ENCODE measurements at places on chromosomes 1 and 21.

GRCh38 chr21:28112511-28112910 is 880.2 kb downstream of the LTN1 start:
- H3K27ac ChIP-seq = no peak overlapping the region
- no peaks in the 10 kb centered on the region for H3K36me3 ChIP-seq
- no peaks in the 10 kb centered on the region for H3K27me3 ChIP-seq

DNA sequence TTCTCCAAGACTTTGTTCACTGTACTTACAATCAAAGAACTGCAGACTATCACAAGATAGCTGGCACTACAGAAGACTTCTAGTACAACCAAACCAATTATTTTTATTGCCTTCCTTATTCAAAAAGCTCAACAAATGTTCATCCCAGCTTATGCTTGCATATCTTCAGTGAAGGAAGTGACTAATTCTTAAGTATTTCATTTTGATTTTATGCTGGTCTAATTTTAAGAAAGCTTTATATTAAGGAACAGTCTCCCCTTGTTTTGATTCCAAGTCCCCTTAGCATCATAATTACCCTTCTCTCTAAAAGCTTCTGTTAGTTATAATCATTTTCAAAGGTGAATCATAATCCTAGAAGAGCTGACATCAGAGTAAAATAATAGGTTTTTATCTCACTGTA is 132.9 kb downstream of the LRRIQ3 start:
- H3K27me3 ChIP-seq = no peaks in the 10 kb centered on the region
- DNase-seq = no peak
- H3K4me3 ChIP-seq = no peak overlapping the region
- no peak overlapping the region for H3K27ac ChIP-seq
- H3K36me3 ChIP-seq = no peaks in the 10 kb centered on the region

DNA sequence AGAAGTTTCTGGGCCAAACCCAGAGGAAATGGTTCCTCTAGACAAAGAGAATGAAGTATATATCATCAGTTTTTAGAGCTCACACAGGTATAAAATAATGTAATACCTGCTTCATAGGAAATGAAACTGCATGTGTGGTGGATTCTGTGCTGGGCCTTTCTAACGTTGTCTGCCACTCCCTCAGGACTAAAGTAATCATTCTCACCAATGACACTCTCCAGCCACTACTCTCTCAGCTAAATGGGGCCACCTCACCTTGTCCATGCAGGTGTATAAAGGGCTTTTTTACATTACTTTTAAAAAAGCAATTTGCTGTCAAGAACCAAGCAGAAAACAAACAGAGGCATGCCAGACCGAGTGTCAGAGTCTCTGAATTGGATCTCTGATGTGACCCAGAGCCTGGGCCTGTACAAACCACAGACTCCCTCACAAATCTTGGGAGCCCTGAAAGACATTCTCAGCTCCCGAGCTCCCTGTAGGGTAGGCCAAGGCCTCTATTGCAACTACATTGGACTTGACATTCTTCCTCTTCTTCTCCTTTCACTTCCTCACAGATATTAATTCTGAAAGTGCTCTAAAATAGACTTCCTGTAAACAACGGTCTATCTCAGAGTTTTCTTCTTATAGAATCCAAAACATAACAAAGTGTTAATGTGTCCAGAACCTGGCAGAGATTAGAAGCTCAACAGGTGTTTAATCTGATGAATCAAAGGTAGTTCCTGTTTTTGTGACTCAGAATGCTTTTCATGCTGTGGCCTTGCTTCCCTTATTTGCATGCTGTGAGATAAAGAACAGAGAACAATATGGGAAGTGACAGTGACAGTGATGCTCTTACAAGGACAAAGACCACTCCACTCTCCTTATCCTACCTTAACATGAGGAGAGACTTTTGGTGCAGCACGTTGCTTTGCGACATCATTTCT is 8.6 kb downstream of the AIM2 start:
- H3K36me3 ChIP-seq = no peaks in the 10 kb centered on the region
- H3K27me3 ChIP-seq = no peaks in the 10 kb centered on the region
- no peak overlapping the region for H3K27ac ChIP-seq
- H3K4me3 ChIP-seq = no peak overlapping the region
- no peak for DNase-seq

DNA sequence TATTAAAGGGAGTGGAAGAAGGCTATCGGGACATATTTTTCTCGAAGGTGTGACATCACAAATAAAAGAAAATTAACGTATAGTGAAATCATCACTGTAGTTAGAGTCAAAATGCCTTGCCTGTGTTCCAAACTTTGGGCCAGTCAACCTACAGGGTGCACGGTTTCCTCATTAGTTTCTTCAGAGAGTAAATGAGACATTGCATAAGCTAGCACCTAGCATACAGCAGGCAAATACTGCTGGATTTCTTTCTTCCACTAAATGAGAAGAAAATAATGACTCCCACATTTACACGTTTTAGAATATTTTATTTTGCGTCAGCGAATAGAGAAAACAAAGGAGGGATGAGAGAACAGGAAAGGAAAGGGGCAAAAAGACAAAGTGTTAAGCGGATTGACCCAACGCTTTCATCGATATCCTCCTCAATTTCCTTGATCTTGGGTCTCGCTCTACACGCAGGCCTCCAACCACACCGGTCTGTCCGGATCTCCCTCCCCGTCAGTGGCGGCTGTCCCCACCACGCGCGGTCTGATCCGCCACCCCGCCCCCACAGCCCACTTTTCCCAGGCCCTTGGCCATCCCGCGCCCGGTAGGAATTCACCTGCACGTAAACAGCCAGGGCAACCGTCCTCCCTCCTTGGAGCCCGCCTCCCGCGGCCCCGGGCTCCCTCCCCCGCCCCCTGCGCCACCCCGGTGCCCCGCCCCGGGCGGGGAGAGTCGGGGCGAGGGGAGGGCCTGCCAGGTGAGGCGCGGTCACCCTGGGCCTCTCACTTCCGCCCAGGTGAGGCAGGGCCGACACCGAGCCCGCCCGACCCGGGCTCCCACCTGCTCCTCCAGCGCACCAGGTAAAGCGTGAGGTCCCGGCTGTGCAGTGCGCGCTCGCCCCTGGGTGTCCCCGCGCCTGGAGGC is at the start of gene PATJ:
Gene PATJ (plus strand): TSS at position 770 of the 909 bp plus-strand sequence. CDS start 20,413 bp downstream, outside the sequence.
- H3K4me1 ChIP-seq = peaks cover 5% of the 10 kb centered on the region
- no peaks in the 10 kb centered on the region for H3K27me3 ChIP-seq
- H3K36me3 ChIP-seq = no peaks in the 10 kb centered on the region
- DNase-seq = peak; percentile 72

DNA sequence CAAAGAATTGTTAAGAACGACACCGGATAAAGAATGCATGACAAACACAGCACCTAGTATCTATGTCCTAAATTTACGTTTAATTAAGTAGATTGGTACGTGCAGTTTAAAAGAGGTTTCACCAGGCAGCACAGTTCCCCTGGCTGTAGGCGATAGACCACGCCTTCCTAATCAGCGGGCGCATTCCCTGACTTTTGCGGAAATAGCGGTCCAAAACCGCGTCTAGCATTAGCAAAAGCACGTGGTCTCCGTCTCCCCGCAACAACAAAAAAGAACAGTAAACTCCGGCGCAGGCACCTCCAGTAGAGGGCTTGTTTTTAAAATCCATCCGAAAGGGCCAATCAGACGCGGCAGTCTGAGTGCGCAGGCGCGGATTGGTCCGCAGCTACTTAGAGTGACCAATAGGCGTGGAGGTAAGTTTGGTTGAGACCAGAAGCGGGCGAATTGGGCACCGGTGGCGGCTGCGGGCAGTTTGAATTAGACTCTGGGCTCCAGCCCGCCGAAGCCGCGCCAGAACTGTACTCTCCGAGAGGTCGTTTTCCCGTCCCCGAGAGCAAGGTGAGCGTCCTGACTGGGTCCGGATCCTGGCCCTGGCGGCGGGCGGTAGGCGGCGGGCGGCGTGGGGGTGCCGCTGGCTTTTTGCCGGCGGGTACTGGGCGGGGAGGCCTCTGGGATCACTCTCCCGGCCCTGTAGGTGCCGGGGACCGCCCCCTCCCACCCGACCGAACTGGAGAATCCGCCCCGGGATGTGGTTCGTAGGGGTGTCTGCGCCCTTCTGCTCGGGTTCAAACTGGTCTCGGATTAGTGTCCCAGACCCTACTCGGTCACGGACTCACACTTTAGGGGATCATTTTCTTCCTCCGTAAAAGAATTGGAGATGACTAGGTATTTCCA is at the start of gene CENPF:
Gene CENPF (plus strand): TSS at position 432 of the 894 bp plus-strand sequence. CDS start 10,560 bp downstream, outside the sequence.
- H3K27me3 ChIP-seq = no peaks in the 10 kb centered on the region
- H3K36me3 ChIP-seq = no peaks in the 10 kb centered on the region
- DNase-seq = peak; percentile 99
- peak within 1 kb of the TSS; percentile 64 for H3K4me3 ChIP-seq

DNA sequence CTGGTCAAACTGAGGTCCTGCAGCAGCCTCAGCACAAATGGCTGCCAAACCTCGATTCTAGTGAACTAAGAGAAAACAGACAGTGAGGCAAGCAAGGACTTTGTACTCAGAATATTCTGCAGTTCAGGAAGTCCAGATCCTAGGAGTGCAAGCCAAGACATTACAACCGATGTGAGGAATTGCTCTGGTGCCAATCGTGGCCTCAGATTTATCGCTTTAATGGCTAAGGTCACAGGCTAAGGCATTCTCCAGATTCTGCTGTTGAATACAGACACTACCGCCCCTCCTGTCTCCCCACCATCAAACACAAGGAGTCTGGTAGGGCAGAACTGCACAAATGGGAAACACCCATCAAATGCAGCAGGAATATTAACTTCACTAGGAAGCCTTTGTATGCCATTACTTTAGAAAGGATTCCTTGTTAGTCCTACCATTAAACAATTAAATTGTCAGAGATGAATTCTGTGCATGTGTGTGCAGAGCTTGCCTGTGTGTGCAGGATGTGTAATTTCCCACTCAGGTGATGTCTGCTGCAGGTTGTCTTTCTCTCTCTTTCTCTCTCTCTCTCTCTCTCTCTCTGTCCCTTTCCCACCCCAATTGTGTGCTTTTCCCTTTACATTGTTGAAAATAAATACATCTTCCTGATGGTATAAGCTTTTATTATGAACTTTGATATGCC is 9.2 kb upstream of the SERTAD4 start:
- DNase-seq = no peak
- no peaks in the 10 kb centered on the region for H3K36me3 ChIP-seq
- no peaks in the 10 kb centered on the region for H3K4me1 ChIP-seq
- H3K4me3 ChIP-seq = no peak overlapping the region

DNA sequence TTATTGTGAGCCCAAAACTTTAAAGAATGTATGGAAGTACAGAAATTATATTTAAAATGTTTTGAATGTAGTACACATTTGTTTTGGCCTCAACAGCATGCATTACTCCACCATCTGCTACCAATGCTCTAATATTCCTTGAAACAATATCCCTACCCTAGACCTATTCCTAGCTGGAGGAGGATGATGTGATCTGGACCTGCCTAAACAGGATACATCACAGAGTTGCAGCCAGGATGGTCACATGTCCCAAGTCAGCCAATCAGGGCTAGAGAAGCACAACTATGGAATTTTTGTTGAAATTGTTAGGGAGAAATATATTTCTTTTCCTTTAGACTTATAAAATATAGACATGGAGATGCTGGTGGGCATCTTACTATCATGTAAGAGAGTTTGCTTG is 623.3 kb upstream of the NR5A2 start:
- no peaks in the 10 kb centered on the region for H3K27me3 ChIP-seq
- no peaks in the 10 kb centered on the region for H3K36me3 ChIP-seq
- H3K27ac ChIP-seq = no peak overlapping the region
- no peak for DNase-seq
- H3K4me3 ChIP-seq = no peak overlapping the region
- H3K4me1 ChIP-seq = no peaks in the 10 kb centered on the region

- H3K27me3 ChIP-seq = no peaks in the 10 kb centered on the region
- no peak overlapping the region for H3K27ac ChIP-seq
- H3K36me3 ChIP-seq = no peaks in the 10 kb centered on the region
Measured at GRCh38 chr1:34787461-34788420, 5.1 kb upstream of the GJA4 start.

- H3K36me3 ChIP-seq = no peaks in the 10 kb centered on the region
- H3K4me3 ChIP-seq = no peak overlapping the region
- no peak for DNase-seq
Measured at GRCh38 chr1:47703156-47703825, 265.4 kb downstream of the FOXD2 start.

GRCh38 chr1:84110629-84111028 is 33.4 kb upstream of the PRKACB start:
- H3K36me3 ChIP-seq = no peaks in the 10 kb centered on the region
- no peaks in the 10 kb centered on the region for H3K27me3 ChIP-seq
- H3K4me3 ChIP-seq = no peak overlapping the region
